ENCODE measurements at places on chromosomes 2 and 18.

DNA sequence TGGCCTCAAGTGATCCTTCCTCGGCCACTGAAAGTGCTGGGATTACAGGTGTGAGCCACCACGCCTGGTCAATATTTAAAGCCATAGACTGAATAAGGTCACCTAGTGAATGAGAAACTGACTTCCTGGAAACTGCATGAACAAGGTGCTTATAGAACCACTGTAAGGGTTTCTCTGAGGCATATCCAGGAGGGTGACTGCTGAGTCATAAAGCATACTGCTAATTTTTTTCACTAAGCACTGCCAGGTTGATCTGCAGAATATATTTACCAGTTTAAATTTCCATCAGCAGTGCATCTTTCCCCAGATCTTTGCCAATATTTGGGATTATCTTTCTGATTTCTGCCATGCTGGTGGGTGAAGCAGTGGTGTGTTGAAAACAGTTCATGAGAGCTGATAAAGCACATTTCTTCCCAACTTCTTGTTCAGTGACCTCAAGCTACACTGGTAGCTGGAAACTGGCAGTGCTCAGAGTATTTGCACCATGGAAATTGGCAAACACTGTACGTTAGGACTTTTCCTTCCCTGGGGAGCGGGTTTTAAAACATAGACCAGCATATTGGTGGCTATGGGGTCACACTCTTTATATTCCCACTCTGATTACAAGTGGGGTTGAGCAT is 4.2 kb upstream of the CLIP4 start:
- no peak for DNase-seq

DNA sequence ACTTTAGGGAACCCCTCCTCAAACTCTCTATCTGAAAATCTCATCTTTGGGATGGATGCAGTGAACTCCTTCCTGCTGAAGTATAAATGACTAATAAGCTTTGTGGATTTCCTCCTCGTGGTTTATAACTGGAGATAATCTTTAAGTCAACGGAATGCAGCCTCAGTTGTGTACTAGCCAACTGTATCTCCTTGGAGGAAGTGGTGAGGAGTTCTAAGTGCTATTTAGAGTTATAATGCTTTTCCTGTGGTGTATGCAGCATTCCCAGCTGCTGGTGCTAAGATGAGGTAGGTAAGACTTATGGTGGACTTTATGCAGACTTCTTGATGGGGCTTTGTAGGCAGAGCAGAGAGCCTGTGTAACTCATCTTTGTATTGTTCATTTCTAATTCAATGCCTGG is 90.9 kb downstream of the LYPD6B start:
- no peak for DNase-seq

DNA sequence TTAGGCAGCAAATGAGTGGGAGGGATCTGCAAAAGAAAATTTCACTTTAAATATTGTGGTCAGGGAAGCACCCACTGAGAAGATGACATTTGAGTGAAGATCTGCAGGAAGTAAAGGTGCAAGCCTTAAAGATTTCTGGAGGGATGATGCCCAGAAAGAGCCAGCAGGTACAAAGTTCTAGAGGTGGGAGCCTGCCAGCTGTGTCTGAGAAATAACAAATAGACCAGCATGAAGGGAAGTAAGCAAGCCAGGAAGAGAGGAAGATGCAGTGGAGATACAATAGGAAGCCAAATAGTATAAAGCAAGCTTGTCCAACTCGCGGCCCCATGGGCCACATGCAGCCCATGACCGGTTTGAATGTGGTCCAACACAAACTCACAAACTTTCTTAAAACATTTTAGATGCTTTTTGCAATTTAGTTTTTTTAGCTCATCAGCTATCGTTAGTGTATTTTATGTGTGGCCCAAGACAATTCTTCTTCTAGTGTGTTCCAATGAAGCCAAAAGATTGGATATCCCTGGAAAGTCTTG is 489.9 kb downstream of the DCC start:
- no peak for DNase-seq

DNA sequence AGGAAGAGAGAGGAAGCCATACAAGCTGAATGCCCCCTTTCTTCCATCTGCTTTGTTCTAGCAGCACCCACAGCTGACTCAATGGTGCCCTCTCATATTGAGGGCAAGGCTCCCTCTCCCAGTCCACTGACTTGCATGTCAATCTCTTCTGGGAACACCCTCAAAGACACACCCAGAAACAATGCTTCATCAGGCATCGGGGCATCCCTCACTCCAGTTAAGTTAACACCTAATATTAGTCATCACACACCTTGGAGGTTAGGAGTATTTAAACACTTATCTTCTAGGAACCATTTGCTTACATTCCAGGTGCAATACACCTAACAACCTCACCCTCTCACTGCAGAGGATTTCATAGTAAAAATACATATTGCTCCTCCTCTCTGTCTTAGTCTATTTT is 993.5 kb upstream of the DDX18 start:
- DNase-seq, result no peak

DNA sequence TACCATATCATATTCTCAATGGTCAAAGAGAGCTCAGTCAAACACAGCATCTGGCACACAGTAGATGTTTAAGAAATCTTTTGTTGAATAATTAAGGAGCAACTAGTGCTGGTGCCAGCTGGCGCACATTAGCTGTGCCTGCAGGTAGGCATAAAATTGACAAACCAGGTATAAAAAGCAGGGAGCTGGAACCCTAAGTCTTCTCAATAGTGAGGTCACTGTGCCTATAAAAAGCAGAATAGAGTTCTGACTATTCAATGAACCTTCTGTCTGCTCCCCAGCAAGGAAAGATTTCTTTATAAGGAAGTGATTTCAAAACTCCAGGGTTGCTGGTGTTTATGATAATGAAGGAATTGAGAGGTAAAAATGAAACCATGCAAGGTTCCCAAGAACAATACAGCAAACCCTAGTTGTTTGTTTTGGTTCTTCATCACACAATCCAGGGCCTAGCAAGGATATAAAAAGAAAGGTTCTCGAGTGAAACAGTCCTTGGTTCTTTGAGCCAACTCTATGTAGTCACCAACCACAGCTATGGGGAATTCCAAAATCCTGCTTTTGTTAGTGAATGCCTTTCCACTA is 76.1 kb downstream of the THADA start:
- no peak for DNase-seq

DNA sequence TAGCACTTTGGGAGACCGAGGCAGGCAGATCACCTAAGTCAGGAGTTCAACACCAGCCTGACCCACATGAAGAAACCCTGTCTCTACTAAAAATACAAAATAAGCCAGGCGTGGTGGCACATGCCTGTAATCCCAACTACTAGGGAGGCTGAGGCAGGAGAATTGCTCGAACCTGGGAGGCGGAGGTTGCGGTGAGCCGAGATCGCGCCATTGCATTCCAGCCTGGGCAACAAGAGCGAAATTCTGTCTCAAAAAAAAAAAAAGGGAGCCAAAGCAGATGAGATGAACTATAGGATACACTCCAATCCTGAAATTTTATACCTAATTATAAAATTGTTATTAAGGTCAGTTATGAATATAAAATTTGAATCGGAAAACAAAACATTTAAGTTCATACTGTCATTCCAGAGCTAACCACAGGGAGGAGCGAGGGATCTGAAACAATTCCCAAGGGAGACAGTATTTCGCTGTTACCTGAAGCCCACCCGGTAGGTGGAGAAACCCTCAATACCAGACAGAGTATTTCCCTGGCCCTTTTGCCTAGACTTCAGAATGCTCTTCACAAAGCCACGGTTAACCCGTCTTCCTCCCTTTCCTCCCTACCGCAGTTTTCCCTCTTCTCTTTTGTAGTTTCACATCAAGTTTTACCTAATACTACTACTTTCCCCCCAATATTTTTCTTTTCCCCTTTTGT is 1.4 kb downstream of the PPM1G start:
- peak; percentile 74 for DNase-seq

GRCh38 chr2:113282747-113283533 is 4.2 kb upstream of the PAX8 start:
- DNase-seq, result no peak

GRCh38 chr18:68480196-68480595 is 234.7 kb downstream of the TMX3 start:
- DNase-seq, result no peak

DNA sequence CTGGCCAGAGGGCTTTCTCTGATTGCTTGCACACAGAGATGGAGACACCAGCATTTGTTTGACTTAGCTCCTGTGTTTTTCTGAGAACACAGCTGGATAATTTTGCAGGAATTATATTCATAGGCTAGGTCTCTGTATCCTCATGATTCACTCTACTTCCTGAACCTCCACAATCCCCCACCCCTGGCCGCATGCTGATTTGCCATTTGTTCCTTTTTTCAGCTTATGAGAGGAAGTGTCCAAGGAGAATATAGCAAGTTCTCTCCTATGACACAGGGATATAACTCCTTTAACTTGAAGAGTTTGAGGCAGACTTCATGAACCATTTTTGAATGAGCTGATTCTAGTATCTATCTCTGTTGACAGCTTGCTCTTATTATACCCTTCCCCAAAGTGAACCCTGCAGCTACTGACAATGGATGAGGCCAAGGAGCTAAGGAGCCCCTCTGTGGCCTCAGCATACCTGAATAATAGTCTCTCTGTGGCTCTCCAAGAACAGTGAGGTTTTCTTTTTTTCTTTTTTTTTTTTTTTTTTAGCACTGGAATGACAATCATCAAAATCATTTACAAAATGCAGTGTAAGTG is 15.4 kb downstream of the CAVIN2 start:
- no peak for DNase-seq

DNA sequence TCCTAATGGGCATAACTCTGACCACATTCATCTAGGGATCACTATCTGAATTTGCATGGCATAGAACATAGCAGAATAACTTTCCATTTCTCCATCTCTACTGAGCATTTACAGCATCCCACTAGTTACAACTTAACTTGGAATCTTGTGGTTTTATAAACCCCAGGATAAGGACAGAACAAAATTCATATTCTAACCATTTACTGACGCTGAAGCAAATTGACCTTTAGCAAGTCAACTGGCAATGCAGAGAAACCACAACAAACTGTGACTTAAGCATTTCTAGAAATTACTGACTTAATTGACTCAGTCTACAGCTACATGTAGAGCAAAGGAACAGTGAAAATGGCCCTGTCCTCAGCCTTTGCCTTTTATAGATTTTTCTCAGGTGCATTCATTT is 61.2 kb downstream of the DCC start:
- no peak for DNase-seq

GRCh38 chr2:30161929-30162706 is 15.3 kb downstream of the YPEL5 start:
- no peak for DNase-seq

DNA sequence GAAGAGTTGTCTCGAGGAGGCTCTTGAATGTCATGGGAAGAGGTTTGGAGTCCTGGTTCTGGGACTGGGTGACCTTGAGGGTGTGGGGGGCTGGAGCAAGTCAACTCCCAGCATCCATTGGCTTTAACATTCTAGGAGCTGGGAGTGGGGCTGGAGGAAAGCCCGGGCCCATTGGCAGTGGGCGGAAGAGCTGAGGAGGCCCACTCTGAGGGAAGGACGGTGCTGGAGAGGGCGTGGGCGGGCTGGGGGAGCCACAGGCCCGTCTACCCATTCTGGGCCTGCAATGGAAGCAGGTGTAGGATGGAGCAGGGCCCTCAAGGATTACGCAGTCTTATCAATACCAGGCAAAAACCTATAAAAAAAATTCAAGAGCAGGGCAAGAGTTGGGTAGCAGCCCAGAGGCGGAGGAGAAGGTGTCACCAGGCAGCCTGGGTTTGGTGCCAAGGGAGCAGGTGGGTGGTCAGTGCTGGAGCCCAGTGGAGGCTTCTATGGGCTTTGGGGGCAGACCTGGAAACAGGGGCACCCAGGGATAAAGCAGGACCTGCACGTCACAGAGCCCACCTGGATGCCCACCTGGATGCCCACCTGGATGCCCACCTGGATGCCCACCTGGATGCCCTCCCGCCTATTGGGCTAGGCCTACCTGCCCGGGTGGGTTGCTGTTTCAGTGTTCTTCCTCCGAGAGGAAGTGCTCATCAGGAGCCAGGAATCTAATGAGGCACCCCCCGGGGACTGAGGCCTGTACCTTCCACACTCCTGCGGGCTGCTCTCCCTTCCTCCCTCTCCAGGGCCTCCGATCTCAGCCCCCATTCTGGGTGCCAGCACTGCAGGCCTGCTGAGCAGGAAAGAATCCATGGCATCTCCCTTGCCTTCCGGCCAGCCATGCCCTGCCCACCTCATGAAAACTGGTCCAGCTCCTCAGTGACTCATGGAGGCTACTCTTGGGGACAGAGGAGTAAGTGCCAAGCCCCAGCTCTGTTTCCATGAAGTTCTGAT is 71.3 kb downstream of the CTIF start:
- DNase-seq, result no peak

- no peak for DNase-seq
Measured at GRCh38 chr18:32848826-32849225, 76.0 kb upstream of the KLHL14 start.

DNA sequence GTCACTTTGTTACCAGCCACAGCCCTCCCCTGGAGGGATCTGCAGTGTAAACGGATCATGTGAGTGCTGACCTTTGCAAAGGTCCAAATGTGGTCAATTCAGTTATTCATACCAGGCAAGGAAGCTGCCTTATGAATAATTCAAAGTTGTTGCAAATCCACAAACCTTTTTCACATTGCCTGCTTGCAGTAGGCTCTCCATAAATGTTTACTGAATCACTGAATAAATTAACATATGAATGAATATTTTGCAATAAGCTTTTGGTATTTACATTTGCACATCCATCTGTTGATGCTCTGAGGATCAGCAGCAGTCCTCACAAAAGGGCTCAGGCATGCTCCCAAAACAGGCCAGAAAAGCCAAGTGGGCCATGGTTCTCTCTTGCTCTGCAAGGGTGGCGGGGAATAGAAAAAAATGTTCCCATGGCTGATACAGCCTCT is 156.8 kb downstream of the VAPA start:
- DNase-seq, result no peak

- DNase-seq, result no peak
Measured at GRCh38 chr18:46291149-46291548, 187.0 kb downstream of the HAUS1 start.

DNA sequence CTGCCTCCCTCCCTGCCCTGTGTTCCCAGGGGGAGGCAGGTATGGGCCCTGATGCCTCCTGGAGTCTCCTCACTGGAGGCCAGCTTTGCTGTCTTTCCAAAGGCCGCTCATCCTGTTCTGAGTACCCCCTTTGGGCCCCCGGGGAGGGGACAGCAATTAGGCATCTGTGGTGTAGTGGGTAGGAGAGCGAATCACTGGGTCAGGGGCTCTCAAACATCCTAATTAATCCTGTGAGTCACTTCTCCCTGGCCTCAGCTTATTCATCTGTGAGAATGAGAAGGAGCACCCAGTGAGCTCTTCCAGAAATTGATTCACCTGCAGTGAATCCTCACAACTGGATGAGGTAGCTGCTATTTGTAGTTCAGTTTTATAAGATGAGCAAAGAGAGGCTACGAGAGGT is 16.4 kb downstream of the TET3 start:
- no peak for DNase-seq

DNA sequence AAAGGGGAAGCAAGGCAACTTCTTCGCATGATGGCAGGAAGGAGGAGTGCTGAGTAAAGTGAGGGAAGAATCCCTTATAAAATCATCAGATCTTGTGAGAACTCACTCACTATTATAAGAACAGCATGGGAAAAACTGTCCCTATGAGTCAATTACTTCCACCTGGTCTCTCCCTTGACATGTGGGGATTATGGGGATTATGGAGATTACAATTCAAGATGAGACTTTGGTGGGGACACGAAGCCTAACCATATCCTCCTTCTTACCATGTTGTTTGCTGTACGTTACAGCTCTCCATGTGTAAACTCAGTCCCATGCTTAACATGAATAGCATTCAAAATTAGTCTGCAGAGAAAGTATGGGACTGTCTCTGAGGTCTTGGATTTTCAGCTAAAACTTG is 1096.8 kb upstream of the ACVR2A start:
- no peak for DNase-seq

GRCh38 chr2:70658476-70658875 is 104.8 kb upstream of the TGFA start:
- DNase-seq, result no peak

- no peak for DNase-seq
Measured at GRCh38 chr2:165795011-165795410, 964 bp upstream of the GALNT3 start.

Measured in NCI-H345 (cell line).